NCI-H524 (cell line): ENCODE measurements at places on chromosomes 7 and 10.

DNA sequence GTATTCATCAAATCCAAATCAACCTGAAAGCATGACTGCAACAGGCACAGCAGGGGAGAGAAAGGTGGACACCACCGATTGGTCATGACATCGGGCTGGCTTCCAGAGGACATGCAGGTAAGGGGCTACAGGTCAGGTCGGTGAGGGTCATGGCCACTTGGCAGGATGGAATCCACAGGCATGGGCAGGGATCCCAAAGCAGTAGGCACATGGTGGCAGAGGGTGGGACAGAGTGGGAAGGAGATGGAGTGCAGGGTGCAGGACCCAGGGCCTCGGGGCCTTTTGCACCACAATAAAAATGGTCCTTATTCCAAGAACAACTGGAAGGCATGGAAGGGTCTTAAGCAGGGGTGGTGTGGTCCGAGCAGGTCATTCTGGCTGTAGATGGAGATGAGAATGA, 33.0 kb downstream of the C10orf90 start:
- no peak for DNase-seq

DNA sequence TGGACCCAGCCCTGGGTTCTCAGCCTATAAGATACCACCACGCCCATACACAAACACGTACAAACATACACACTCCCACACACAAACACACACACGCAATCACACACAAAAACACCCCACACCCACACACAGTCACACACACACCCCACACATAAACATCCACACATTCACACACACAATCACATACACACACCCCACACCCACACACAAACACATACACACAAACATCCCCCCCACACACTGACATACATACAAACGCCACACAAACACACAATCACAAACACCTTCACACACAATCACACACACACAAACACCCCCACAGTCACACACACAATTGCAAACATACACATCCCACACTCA, 79.3 kb upstream of the CPXM2 start:
- no peak for DNase-seq

DNA sequence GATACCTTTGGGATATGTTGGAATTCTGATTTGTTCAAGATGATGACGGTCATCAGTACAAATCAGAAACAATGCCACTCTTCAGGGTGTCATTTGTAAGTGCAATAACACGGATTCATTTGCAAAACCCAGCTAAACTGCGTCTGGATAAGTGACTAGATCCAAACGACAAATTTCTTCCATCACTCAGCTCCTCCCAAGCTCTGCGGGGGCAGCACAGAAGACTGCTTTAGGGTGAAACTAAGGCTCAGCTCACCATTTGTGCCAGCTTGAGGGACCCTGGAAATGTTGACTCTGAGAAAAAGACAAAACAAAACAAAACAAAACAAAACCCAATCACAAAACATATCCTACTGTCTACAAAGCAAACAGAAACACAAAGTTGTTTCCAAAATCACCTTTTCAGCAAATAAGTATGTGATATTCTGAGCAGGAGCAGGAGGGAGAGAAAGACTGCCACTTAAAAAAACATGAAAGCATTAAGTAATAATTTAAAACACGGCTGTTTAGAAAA, 8.0 kb downstream of the EVX1 start:
- DNase-seq = no peak

- no peak for DNase-seq
Measured at GRCh38 chr10:114544045-114544659, 113.9 kb downstream of the ABLIM1 start.

DNA sequence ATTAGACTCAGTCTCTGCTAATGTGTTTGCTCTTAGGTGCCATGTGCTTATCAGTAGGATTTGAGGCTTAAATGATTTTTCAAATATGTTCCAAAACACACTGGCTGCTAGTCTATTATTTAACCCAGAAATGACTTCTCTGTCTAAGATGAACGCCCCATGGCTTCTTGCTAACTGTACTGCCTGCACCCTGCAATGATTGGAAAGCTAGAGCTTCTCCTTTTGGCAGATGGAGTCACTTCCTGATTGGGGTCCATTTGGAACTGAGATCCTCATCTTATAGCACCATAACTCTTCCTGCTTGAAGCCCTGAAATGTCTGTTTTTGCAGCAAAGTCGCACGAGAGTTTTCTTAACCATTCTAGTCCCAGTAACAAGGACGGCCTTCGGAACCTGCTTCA, 186.5 kb upstream of the ADO start:
- DNase-seq = no peak

DNA sequence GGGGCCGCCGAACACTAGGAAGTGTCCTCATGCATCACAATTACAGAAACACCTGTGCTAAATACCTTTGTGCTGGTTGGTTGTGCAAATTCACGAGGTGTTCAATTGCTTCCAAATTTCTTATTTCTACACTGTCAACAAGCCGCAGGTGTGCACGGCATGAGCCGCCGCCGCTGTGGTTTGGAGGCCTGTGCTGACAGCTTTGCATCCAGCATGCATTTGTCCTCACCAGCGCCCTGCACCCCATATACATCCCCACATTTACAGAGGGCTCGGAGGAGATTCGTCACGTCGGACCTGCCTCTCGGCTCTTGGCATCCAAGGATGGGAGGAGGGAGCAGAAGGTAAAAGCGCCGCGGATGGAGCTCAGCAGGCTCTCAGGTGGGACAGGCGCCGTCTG, 305.3 kb upstream of the MKI67 start:
- no peak for DNase-seq

- DNase-seq = peak; percentile 80
Measured at GRCh38 chr10:116710076-116710475, 32.3 kb downstream of the HSPA12A start.

DNA sequence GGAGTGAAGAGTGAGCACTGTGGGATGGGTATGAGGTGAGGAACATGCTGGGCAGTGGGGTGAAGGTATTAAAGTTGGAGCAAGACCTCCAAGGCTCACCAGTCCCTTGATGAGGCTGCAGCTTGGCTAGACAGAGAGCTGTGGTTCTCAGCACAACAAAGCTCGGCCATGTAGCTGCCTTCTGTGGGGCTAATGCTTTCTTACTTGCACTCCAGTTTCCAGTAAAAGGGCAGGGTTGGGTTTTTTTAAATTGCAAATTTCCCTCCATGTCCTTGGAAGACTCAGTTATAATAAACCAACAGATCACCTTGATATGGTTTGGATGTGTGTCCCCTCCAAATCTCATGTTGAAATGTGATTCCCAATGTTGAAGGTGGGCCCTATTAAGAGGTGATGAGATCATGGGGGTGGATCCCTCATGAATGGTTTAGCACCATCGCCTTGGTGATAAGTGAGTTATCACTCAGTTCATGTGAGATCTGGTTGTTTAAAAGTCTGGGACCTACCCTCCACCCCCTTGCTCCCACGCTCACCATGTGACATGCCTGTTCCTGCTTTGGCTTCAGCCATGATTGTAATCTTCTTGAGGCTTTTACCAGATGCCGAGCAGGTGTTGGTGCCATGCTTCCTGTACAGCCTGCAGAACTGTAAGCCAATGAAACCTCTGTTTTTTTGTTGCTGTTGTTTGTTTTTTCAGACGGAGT, 55.9 kb downstream of the ATXN7L1 start:
- no peak for DNase-seq

DNA sequence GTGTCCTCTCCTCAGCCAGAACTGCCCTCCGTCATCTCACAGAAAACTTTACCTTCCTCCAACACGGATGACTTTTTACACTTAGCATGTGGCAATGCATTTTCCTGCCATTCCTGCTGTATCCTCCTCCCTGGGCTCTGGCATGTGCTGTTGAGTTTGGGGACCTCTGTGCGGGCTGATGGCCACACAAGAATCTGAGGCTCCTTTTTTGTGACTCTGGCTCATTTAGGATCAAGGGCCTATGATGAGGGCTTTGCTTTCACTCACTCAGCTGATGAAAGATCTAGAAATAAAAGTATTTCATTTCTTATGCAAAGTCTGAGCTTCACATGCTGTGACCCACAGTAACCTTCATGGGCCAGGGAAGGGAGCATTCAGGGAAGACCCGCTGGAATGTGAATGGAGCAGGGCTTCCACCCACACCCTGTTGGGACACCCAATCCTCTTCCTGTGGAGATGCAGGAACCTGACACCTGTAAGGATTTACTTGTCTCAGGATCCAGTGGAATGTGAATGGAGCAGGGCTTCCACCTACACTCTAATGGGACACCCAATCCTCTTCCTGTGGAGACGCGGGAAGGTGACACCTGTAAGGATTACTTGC, 500.3 kb upstream of the MKI67 start:
- no peak for DNase-seq

DNA sequence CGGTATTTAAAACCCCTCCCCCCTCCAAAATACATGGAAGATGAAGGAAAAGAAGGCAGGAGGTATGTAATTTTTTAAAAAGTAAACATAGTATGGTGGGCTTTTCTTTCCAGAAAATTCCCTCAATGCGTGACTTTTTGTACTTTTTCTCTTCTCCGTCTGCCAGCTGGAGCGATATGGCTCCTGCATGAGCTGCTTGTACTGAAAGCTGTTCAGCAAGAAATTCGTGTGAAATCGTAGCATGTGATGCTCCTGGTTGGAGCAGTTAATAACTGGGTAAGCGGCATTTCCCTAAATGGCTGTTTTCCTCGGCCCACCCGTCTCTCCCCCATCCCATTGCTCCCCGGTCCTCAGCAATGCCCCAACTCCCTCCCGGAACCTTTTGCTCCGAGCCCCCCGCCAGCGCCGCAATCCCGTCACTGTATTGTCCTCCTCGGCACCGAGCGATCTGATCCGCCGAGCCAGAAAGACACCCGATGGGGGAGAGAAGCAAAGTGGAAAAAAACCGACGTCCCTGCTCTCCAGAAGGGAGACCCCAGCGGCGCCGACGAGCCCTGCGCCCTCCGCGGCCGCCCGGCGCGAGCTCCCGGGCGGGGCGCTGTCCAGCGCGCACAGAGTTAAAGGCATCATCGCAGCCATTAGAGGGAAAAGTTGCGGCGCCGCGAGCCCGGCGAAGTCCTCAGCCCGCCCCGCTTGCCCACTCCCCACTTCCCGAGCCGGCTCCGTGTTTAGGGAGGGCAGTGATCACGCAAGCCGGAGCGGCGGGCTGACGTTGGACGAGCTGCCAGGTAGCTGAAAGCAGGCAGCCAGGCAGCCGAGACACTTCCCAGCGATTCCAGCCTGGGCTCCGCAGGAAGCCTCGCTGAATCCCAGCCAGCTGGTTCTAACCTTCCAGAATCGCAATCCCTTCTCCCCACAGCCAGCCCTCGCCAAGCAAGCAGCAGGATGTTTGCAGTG, at the start of gene VSTM2A:
Gene VSTM2A, plus strand, starts transcription at position 707 of the 957 bp plus-strand sequence. CDS start 356 bp downstream, outside the sequence.
- peak; percentile 81 for DNase-seq

DNA sequence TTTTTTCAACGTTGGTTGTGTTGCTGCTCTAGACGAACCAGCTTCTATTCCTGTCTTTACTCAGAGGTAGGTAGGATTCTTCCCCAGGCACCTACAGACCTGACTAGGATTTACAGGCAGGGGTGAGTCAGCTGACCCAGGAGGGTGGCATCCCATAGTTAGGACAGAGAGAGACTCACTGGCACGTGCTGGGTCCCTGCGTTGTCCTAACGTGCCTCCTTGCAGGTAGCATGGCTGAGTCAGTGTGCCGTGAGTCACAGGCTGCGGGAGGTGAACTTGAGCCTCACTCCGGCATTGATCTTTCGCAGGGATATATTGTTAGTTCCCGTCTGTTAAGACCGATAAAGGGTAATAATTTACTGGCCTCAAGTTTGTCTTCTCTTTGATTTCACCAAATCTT, 96.5 kb downstream of the PFKFB3 start:
- DNase-seq = no peak

GRCh38 chr10:124057601-124058000, 35.8 kb downstream of the CHST15 start:
- DNase-seq = no peak

DNA sequence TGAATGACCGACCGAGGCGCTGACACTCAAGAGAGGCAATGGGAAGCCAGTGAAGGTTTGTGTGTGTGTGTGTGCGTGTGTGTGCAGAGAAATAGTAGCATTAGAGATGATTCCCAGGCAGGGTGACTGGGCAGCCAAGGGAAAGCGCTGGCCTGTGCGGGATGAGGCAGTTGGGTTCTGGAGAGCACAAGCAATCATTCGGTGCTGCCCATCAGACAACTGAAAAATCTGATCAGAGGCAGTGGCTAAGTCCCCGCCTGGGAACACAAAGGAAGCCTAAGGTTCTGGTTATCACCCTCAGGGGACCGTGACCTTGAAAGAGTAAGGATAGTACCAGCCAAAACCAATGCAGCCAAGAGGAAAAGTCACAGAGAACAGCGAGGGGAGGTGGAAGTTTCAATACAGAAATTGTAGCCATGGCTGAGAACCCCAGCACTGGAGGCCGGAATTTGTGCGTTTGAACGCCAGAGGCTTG, 868 bp upstream of the PDCD4 start:
- no peak for DNase-seq

DNA sequence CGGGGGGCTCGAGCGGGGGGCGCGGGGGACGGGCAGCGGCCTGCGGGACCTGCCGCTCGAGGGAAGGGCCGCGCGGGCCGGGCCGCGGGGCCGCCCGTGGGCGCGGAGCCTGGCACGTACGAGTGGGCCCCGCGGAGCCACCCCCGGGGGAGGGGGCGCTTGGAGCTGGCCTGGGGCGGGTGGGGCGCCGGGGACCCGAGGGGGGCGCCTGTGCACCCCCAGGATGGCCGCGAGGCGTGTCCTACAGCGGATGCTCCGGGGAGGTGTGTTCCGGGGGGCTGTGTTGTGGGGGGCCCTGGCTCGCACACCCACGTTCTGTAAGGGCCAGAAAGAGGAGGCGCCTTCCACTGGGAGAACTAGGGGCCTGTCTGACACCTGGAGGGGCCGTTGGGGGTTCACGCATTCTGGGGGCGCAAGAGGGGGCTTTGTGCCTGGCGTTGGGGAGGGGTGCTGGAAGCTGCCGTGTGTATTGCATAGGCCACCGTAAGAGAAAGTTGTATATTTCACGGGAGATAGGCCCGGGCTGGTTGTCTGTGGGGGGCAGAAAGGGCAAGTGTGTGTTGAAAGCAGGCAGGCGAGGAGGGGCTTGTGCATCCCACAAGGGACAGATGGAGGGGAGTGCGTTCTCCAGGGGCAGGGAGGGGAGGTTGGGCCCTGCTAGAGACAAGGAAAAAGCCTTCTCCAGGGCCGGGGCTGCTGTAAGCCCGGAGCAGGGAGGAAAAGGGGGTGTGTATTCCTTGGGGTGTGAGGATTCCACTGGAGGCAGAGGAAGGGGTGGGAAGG, 663 bp downstream of the VPS37D start:
- peak; percentile 65 for DNase-seq

DNA sequence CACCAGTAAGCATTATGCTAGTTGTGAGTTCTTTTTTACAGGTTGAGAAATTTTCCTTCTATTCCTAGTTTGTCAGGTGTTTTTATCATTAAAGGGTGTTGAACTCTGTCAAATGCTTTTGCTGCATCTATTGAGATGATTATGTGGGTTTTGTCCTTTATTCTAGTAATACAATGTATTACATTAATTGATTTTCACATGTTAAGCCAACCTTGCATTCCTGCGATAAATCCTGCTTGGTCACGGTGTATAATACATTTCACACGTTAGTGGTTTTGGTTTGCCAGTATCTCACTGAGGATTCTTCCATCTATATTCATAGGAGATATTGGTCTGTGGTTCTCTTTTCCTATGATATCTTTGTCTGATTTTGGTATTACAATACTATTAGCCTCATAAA, 136.0 kb downstream of the UBE2H start:
- no peak for DNase-seq
